ENCODE measurements at places on chromosomes 11 and 22.

GRCh38 chr11:102110761-102111010 is 439 bp downstream of the YAP1 start:
- no peak for DNase-seq

DNA sequence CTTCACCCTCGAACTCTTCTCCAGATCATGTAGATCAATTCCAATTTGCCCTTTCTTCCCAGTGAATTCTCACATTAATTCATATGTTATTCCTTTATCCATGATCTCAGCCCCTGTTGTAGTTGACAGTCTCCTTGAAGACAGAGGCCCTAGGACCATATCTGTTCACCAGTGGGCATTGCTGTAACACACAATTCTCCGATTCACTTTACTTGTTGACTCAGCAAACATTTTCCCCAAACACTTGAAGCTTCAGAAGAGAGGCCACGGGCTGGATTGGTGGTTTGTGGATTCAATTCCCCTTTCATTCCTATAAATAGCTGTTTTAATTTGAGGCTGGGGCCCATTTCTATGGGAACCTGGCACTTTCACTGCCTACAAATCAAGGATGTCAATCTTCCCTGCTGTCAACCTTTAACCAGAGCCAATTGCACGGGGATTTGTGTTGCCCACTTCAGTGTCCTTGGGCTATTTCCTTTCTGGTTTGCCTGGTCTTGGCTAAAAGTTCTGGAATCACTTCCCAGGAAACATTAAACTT is 393.0 kb upstream of the KIRREL3 start:
- no peak for DNase-seq

DNA sequence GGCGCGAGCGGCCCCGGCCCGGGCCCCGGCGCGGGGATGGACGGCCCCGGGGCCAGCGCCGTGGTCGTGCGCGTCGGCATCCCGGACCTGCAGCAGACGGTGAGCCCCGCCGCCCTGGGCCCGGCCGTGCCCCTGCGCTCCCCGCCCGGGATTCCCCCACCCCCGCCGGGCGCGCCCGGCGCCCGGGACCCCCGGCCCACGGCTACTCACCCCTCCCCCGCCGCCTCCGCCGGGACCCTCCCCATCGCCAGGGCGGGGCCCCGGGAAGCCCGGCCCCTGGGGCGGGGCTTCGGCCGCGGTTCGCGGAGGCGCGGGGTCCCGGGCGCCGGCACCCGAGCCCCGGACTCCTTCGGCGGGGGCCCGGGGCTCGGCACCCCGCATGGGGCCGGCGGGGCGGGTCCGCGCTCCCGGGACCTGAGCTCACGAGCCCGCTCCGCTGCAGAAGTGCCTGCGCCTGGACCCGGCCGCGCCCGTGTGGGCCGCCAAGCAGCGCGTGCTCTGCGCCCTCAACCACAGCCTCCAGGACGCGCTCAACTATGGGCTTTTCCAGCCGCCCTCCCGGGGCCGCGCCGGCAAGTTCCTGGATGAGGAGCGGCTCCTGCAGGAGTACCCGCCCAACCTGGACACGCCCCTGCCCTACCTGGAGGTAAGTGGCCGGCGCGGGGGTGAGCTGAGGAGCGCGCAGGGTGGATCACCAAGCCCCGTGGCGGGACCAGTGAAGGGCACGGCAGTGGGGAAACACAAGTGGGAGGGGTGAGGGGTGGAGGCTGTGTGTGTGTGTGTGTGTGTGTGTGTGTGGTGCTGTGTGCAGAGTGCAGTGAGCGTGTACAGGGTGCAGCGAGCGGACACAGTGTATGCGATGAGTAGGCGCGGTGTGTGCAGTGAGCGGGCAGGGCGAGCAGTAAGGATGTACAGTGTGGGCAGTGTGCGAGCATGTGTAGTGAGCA is 2.3 kb downstream of the SHANK3 start:
- no peak for DNase-seq

GRCh38 chr11:15590132-15590531 is 475.4 kb downstream of the INSC start:
- DNase-seq: no peak

DNA sequence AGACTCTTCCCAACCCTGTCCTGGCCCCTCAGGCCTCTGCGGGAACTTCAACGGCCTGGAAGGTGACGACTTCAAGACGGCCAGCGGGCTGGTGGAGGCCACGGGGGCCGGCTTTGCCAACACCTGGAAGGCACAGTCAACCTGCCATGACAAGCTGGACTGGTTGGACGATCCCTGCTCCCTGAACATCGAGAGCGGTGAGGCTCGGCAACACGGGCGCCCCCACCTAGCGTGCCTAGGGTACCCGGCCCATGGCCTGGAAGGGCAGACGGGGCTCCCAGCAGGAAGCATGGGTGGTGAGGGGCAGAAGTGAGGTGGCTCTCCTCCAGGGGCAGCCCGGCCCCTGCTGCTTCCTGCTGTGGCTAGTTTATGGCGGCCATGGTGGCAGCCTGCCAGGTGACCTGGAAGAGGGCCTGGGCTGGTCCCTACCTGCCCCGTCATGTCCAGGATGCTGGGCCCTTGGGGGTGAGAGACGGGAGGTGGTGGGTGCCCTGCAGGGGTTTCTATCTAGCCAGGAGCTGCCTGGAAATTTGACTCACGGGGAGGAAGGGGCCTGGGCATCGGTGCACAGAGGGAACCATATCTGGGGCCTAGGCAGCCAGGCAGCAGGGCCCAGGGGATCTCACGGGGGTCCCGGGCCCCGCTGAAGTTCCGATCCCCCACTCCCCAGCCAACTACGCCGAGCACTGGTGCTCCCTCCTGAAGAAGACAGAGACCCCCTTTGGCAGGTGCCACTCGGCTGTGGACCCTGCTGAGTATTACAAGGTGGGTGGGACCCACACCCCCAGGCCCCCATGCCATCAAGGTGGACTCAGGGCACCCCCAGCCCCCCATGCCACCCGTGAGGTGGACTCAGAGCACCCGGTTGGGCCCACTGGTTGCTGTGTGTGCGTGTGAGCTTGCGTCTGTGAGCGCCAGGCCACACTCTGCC is 9.2 kb downstream of the MUC2 start:
- DNase-seq: no peak

DNA sequence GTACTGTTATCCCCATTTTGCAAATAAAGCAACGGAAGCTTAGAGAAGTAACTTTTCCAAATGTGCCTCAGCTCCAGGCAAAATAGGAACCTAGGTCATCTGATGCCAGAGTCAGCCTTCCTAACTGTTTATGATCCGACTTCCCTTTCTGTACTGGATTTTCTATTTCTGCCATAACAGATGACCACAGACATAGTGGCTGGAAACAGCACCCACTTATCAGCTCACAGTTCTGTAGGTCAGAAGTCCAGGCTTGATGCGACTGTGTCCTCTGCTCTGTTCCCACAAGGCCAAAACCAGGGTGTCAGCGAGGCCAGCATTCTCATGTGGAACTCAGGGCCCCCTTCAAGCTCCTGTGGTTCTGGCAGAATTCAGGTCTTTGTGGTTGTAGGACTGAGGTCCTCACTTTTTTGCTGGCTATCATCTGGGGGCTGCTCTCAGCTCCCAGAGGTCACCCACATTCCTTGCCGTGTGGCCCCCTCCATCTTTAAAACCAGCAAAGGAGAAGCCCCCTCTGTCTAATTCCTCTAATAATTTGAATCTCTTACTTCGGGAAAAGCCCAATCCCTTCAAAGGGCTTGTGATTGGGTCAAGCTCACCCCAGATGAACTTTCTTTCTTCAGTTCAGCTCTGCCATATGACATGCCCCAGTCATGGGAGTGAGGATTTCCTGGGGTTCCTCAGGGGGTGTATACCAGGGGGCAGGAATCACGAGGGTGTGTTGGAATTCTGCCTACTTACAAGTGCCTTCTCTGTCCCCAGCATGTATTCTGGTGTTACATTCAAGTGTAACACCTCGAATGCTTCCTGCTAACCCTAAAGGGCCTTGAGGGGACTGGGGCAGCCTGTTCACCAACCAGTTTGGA is 15.3 kb downstream of the KCNJ5 start:
- DNase-seq: no peak
